ENCODE measurements at places on chromosomes 7 and 10.

DNA sequence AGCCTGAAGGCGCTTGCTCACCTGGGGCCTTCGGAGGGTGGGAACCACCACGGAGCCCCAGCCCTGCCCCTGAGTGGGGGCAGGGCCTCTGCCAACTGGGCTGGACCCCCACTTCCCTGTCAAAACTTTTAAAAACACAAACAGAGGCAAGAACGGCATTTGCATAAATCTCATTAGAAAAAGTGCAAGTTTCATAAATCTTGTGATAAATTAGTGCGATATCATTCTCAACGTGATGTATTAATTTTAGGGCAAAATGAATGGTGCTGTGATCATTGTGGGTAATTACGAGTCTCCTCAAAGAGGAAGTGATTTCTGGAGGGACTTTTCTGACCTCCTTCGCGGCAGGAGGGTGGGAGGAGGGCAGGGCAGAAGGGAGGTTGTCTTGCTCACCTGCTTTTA lies 98.3 kb downstream of the CDH23 start:
- no peak for DNase-seq

DNA sequence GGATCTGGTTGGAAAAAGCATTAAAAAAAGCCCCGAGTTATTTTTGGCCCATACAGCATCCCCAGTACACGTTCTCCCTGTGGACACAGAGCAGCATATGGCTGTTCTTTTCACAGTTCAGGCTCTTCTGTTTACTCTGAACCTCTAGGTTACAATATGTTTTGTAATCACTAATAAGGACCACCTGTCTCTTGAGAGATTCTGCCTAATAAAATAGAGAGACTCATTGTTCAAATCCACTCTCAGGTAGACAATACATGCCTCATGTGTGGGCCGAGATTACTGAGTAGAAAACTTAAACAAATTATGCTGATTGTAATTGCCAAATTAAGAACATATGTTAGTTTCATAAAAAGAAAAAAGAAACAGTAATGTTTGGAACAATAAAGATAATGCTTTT lies 647.7 kb downstream of the GRM8 start:
- DNase-seq = no peak

GRCh38 chr7:36606153-36606975 lies 117.9 kb downstream of the AOAH start:
- no peak for DNase-seq

- DNase-seq = no peak
These were observed 13.9 kb upstream of the LANCL2 start for GRCh38 chr7:55351263-55351662.

DNA sequence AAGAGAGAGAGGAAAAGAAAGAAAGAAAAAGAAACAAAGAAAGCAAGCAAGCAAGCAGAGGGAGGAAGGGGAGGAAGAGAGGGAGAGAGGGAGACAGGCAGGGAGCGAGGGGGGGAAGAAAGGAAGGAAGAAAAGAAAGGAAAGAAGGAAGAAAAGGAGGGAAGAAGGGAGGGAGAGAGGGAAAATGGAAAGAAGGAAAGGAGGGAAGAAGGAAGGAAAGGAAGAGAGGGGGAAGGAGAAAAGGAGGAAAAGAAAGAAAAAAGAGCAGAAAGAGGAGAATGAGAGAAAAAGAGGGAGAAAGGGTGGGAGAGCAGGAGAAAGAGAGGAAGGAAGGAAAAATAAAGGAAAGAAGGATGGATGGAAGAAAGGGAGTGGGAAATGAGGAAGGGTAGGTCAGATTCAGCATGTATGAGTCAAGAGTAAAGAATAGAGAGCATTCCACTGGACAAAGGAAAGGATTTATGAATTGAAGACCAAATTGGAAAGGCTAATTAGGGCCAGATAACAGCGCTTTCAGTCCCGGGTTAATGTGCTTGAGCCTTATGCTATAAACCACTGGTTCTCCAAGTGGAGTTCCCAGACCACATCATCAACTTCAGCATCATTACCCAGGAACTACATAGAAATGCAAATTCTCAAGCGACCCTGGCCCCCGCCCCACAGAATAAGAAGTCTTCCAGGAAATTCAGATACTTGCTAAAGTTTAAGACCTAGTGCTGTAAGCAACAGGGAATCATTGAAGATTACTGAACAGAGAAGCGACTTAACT lies 85.1 kb downstream of the C10orf90 start:
- DNase-seq = no peak

DNA sequence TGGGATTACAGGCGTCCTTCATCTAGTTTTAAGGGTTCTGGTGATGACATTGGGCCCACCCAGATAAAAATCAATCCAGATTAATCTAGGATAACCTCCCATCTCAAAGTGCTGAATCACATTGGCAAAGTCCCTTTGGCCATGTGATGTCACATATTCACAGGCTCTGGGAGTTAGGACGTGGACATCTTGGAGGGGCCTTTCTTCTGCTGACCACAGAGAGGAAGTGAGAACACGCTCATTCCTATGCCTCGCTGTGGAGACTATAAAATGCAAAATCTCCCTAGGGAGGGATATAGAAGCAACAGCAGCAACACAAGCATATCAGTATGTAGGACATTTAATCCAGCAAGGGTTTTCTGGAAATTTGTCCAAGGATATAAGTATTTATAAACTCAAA lies 266.0 kb upstream of the PITRM1 start:
- DNase-seq = no peak

- DNase-seq = no peak
These were observed 171.7 kb upstream of the FRMD4A start for GRCh38 chr10:14502431-14502830.

GRCh38 chr10:123526356-123527064 lies 139.6 kb upstream of the GPR26 start:
- no peak for DNase-seq

DNA sequence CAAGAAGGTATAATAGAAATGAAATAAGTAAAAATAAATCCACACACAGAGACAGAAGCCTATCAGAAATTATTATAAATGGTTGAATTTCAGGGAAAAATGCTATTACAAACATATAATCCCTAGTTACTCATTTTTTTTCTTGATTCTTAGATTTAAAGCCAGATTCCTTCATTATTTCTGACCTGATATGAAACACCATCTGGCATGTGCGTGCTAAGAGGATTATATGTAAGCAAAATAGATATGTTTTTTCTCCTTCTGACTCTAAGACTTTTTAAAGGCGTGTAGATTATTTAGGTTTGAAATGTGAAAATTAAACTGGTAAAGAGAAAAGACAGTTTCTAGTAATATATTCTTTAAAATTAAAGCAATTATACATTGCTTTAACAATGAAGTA lies 236.7 kb upstream of the ETV1 start:
- DNase-seq = no peak

DNA sequence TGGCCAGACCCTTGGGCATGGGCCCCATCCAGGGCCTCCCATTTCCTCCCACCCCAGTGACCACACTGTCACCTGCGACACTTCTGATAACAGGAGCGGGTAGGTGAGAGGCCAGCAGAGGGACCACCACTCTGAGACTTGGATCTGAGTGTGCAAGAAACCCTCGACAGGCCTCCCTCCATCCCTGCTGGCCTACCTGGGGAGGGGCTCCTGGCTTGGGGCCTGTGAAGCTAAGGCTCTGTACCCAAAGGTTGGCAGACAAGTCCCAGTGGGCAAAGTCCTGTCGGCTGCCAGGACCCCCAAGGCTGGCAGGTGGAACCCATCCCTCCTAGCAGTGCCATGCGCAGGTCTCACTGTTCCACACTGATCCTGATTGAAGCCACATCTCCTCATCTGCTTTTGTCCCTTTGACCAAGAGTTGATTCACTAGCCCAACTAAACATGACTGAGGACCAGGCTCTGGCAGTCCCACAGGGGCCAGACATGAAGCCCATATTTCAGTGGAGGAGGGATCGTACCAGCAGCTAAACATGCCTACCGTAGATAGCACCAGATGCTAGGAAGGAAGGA lies 1.2 kb upstream of the PGAM2 start:
- DNase-seq = no peak

GRCh38 chr10:126081841-126082466 lies 185.6 kb downstream of the FANK1 start:
- no peak for DNase-seq

GRCh38 chr10:1923586-1923985 lies 186.3 kb upstream of the ADARB2 start:
- DNase-seq = no peak

DNA sequence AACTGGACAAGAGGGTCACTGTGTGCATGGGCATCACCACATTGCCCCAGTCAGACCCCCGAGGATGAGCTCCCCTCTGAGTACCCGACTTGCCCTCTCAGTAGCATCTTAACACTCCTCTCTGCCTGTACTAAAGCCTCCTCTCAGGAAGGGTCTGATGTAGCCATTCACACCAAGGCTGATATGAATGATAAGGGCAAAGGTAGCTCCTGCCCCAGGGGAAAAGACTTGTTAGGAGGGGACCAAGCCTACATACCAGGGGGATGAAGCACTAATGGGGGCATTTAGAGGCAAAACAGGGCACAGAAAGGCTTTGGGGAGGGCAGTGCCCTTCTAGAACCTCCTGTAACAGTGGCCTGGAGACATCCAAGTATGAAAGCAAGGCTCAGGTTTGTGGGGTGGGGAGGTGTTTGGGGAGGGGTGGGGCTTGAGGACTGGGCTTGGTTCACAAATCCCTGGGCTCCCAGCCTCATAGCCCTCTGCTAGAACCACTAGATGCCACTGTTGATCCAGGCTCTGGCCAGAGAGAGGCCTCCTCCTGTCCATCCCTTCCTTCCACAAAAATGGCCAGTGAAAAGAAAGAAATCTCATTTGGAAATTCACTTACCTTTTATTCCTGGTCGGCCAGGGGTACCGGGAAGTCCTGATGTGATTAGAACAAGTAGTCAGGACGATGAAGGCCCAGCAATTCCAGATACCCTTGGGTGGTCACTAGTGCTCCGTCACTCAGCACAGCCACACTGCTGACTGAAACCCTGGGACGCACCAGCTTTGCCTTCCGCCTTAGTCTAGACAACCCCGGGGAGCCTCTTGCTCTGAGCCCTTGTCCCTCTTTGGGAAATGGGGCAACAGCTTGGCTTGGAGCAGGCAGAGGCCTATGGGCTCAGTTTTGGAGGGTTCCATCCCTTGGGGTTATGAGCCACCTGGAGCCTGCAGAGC lies 40.3 kb downstream of the COL17A1 start:
- DNase-seq = no peak

- DNase-seq = peak; percentile 83
These were observed 48.7 kb upstream of the FXYD4 start for GRCh38 chr10:43322769-43323168.

DNA sequence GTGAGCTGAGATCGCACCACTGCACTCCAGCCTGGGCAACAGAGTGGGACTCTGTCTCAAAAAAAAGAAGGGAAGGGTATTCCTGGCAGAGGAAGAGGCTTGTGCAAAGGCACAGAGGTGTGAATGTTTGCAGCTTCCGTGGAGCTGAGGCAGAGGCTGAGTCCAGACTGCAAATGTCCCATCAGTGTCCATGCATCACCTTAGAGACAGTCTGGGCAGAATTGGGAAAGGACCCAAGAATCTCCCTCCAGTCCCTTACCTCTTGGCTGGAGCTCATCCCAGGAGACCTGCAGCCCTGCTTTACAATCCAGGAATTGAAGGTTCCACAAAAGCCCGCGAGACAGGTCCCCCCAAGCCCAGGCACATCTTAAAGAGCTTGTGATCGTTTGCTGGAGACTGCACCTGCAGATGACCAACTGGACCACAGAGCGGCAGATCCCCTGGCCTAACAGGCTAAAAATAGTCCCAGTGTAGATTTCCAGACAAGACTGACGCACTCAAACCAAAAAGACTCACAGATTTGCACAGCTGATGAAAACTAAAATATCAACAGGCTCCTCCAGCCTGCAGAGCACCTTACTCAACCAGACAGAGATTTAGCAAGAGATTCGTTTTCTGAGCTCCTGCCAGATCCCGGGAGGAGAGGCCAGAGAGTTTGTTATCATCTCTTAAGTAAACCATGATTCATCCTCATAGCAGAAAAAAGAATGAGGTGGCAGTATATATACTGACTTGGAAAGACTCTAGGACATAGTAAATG lies 22.9 kb upstream of the NANOS1 start:
- no peak for DNase-seq

DNA sequence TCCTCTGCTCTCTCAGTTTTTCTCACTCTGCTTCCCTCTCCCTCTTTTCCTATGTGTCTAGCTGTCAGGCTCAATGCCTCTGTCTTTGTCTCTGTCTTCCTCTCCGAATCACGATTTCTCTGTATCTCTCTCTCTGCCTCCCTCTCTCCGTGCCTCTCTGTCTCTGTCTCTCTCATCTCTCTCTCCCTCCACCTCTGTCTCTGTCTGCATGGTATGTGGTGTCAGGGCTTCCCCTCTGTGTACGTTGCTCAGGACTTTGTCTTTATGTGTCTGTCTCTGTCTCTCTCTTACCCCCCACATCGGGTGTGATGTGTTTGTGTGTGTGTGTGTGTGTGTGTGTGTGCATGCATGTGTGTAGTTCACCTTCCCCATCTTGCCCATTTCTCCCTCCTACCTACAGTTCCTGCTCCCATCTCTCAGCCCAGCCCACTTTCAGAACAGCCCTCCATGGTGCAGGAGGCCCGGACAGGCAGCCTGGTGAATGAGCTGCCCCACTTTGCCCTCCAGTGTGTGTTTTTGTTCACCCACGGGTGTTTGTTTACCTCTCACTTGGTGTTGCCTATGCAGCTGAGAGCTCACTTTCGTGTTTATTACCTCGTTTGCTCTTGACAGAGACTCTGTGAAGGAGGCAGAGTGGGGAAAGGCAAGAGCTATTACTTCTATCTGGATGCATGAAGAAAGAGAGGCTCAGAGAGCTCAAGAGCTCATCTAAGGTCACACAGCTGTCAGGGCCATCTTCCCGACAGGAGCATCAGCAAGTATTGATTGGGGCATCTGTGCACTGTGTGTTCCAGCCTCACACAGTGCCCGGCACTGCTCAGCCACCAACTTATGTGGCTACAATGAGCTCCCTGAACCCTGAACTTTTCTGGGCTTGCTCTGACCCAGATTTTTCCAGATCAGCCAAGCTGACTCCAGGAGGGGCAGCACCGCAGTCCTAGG lies 163.5 kb upstream of the ZMIZ1 start:
- no peak for DNase-seq

DNA sequence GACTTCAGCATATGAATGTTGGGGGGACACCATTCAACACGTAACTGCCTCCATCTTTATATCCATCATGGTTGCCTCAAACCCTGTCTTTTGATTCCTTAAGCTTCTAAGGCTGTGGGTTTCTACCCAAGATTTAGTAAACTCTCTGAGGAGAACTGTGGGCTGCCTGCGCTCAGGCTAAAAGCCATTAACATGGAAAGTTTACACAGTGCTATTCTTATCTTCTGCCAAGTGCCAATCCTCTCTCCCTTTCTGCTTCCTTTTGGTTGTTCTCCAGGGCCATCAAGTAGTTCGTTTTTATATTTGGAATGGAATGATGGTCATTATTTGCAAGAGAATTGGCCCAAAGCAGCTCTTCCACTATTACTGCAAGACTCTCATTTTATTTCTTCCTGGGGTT lies 97.3 kb upstream of the KLF14 start:
- no peak for DNase-seq

GRCh38 chr7:18570890-18571478 lies 75.4 kb downstream of the HDAC9 start:
- no peak for DNase-seq

GRCh38 chr7:117837841-117838240 lies 35.4 kb downstream of the CTTNBP2 start:
- DNase-seq = no peak

DNA sequence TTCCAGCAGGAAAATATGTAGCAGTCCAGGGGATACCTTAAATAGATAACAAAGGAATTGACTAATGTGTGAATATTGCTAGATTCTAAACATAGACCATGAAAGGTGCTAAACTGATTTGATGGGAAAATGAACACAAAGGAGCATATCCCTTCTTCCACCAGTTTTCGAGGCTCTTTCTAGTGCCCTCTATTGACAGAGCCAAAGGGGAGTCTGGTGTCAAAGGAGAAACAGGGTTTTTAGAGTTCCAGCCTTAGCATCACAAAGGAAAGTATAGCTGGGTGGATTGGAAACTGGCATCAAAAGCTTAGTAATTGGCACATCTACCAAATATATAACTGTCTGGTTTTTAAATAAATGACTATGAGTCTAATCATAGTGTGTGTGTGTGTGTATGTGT lies 636.8 kb downstream of the ETV1 start:
- DNase-seq = no peak

All from omental fat pad (tissue), 4 donors.